ENCODE measurements at places on chromosomes 2 and 18.

DNA sequence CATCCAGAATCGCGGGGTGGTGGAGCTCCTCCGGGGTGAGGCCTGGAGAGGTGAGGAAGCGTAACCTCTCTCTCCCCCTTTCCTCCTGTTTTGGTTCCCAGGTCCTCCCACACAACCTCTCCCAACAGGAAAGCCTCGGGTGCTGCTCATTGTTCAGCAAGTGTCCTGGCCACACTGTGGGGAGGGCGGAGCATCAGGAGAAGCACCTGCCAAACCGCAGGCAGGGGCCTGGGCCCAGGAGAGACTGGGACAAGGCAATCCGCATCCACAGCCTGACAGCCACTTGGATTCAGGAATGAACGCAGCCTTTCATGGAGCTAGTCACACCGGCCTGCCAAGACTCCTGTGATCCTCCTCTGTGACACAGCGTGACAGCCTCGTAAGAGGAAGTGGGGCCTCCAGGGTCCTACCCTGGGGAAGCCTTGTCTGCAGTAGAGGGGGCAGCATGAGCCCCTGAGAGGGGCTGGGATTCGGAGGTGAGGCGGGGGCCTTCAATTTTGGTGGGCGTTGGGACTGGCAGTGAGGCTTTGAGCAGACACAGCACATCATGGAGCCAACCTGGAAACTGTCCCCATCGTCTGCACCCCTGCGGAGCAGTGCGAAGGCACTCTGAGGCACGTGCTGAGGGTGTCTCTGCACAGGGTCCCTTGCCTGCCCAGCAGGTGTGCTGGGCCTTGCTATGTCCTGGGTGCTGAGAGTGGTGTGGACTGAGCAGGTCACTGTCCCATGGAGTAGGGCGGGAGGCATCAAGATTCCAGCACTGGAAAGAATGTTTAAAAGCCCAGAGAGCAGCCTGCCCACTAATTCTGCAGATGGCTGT is 62.2 kb downstream of the EDAR start:
- peaks cover 15% of the 10 kb centered on the region for H3K27me3 ChIP-seq
- no peak overlapping the region for H3K4me3 ChIP-seq
- peaks cover 8% of the 10 kb centered on the region for H3K4me1 ChIP-seq
- peaks cover 2% of the 10 kb centered on the region for H3K36me3 ChIP-seq
- H3K27ac ChIP-seq: no peak overlapping the region

DNA sequence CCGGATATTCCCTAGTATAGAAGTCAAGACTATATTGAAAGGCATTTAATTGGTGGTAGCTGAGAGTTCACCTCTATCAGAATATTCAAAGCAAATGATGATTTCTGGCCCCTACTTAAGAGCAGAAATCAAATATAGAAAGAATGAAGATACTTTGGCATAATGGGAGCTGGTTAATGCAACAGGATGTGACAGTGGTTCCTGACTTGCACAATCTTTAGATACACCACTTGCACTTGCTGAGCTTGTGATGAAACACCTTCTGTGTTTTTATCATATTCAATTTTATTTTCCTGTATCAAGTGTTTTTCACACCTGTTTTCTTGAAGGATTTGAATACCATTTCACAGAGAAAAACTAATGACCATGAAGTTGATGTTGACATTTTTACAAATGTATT is 124.1 kb upstream of the CDH19 start:
- H3K4me1 ChIP-seq: no peaks in the 10 kb centered on the region
- no peaks in the 10 kb centered on the region for H3K27me3 ChIP-seq
- H3K27ac ChIP-seq: no peak overlapping the region
- no peak for DNase-seq

DNA sequence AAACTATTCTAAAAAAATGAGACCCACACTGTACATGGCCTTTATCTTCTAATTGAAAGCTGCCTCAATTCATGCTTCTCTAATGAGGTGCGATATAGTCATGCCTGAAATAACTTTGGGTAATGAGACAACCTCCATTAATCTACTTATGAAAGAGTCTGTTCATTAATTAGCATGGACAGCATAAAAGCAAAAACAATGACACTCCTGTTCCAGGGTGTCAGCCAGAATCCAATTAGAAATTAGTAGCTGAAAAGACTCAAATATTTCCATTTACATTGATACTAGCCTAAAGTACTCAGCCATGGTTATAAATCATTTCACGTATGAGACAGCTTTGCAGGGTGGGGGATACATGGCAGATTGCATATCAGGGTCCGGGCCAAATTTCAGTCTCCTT is 288.7 kb downstream of the AKAIN1 start:
- DNase-seq: no peak
- H3K4me1 ChIP-seq: no peaks in the 10 kb centered on the region
- no peak overlapping the region for H3K27ac ChIP-seq
- H3K4me3 ChIP-seq: no peak overlapping the region

GRCh38 chr2:58237741-58238140 is 3.4 kb downstream of the FANCL start:
- no peak for DNase-seq
- H3K27me3 ChIP-seq: peaks cover 5% of the 10 kb centered on the region
- no peak overlapping the region for H3K27ac ChIP-seq
- peaks cover 20% of the 10 kb centered on the region for H3K4me1 ChIP-seq
- H3K4me3 ChIP-seq: no peak overlapping the region

- peaks cover 3% of the 10 kb centered on the region for H3K36me3 ChIP-seq
- no peak for DNase-seq
- peaks cover 17% of the 10 kb centered on the region for H3K27me3 ChIP-seq
- no peak overlapping the region for H3K4me3 ChIP-seq
- H3K4me1 ChIP-seq: no peaks in the 10 kb centered on the region
Measured at GRCh38 chr2:70723286-70723885, 44.6 kb downstream of the ADD2 start.

DNA sequence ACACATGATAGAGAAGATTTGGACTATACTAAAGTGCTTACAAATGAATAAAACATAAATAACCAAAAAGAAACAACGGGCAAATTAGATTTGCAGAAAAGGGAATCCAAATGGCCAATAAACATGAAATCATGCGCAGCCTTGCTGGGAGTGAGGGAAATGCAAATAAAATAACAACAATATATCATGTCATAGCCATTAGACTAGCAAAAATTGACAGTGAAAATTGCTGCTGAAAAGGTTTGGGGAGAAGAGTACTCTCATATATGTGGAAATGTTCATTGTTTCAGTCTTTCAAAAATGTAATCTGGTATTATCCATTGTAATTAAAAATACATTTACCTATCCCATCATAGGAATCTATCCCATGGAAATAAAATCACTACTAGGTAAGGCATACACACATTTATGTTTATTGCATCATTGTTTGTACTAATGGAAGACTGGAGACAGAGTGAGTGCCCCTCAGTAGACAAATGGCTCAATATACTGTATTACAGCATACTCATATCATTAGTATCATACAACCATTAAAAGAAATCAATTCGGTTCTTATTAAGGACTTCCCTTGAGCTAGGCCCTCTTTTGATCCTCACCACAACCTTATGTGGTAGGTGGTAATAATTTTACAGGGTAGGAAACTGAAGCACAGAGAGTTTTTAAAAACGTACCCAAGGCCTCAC is 94.1 kb upstream of the MSTN start:
- no peaks in the 10 kb centered on the region for H3K36me3 ChIP-seq
- no peak overlapping the region for H3K27ac ChIP-seq
- DNase-seq: no peak
- H3K4me3 ChIP-seq: no peak overlapping the region

- H3K36me3 ChIP-seq: no peaks in the 10 kb centered on the region
- H3K4me3 ChIP-seq: no peak overlapping the region
- peaks cover 4% of the 10 kb centered on the region for H3K27me3 ChIP-seq
- no peaks in the 10 kb centered on the region for H3K4me1 ChIP-seq
Measured at GRCh38 chr2:178949584-178949983, 100.4 kb downstream of the CCDC141 start.

GRCh38 chr2:29317077-29317517 is 201.9 kb downstream of the CLIP4 start:
- no peak overlapping the region for H3K27ac ChIP-seq
- H3K27me3 ChIP-seq: peaks cover 48% of the 10 kb centered on the region

DNA sequence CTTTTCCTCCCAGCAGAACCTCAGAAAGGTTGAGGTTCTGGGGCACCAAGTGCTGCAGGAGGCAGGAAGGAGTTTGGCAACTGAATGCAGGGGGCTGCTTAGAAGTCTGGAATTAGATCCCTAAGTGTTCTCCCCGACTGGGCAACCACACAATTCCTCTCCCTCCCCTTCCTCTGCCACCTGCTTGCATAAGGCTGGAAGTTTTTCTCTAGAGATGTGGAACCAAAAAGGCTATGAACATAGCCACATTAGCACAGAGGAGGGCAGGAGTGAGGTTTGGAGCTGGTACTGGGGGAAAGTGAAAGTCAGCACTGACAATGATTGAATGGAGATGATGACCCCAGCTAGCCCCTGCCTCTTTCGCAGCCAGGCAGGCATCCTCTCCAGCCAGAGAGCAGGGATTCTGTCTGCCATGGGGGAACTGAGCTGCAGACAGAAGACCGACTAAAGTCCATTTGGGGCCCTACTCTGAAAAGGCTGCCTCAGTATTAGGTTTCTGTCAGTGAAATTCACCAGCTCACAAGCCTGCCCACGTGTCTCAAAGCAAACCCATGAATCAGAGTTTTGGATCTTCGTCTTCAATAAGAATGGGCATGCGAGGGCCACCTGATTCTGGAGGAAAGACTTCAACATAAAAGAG is 87.9 kb upstream of the ITGA6 start:
- peaks cover 21% of the 10 kb centered on the region for H3K4me1 ChIP-seq
- H3K36me3 ChIP-seq: no peaks in the 10 kb centered on the region
- peaks cover 4% of the 10 kb centered on the region for H3K27me3 ChIP-seq
- peak overlapping the region; percentile 86 for H3K27ac ChIP-seq
- no peak for DNase-seq

GRCh38 chr2:46125798-46126197 is 171.4 kb upstream of the EPAS1 start:
- no peak overlapping the region for H3K27ac ChIP-seq
- H3K4me1 ChIP-seq: no peaks in the 10 kb centered on the region
- peaks cover 2% of the 10 kb centered on the region for H3K36me3 ChIP-seq
- DNase-seq: no peak

GRCh38 chr2:181058378-181059269 is 78.2 kb downstream of the UBE2E3 start:
- DNase-seq: no peak
- H3K27ac ChIP-seq: no peak overlapping the region
- H3K27me3 ChIP-seq: no peaks in the 10 kb centered on the region

DNA sequence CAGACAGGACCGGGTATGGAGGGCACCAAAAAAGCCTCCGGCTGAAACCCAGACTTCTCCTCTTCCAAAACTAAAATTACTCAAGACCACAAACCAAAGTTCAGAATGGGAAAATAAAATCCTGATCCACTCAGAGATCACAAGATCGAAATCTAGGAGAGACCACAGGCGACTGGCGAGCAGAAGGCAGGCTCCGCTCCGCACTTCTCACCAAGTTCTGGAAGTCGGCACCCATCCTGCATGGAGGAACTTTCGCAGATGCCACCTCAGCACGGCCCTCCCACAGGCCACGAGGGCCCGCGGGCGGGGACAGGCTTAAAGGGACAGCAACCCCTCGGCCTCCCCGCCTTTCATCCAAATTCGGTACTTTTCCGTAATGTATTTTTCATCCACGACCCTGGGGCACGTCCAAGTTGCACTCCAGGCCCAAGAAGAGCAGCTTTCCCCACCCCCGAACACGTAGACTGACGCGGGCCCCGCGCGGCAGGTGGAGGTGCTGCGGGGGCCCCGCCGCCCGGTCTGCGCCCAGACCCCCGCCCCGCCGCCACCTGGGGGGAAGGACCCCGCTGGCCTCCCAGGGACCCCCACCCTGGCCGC is 43.7 kb downstream of the HDLBP start:
- H3K4me1 ChIP-seq: peaks cover 41% of the 10 kb centered on the region
- peak overlapping the region; percentile 86 for H3K27ac ChIP-seq
- H3K36me3 ChIP-seq: peaks cover 4% of the 10 kb centered on the region
- peak; percentile 51 for DNase-seq

DNA sequence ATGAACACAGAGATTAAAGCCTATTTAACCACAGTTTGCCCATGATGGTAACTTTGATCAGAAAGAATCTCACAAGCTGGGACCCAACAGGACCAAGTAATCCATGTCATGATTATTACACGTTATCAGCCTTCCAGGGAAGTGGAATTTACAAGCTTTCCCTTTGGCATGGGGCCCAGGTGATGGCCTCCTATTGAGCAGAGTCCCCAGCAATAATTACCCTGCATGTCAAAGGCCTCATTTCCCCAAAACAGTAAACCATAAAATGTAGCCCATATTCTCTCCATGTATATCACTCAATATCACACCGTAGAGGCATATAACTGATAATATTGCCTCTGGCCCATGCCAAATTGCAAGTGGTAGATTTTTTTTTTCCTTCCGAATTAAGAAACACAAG is 38.9 kb downstream of the PRKRA start:
- peaks cover 22% of the 10 kb centered on the region for H3K4me1 ChIP-seq
- no peak for DNase-seq
- no peaks in the 10 kb centered on the region for H3K36me3 ChIP-seq
- H3K27me3 ChIP-seq: no peaks in the 10 kb centered on the region
- no peak overlapping the region for H3K4me3 ChIP-seq
- H3K27ac ChIP-seq: no peak overlapping the region

DNA sequence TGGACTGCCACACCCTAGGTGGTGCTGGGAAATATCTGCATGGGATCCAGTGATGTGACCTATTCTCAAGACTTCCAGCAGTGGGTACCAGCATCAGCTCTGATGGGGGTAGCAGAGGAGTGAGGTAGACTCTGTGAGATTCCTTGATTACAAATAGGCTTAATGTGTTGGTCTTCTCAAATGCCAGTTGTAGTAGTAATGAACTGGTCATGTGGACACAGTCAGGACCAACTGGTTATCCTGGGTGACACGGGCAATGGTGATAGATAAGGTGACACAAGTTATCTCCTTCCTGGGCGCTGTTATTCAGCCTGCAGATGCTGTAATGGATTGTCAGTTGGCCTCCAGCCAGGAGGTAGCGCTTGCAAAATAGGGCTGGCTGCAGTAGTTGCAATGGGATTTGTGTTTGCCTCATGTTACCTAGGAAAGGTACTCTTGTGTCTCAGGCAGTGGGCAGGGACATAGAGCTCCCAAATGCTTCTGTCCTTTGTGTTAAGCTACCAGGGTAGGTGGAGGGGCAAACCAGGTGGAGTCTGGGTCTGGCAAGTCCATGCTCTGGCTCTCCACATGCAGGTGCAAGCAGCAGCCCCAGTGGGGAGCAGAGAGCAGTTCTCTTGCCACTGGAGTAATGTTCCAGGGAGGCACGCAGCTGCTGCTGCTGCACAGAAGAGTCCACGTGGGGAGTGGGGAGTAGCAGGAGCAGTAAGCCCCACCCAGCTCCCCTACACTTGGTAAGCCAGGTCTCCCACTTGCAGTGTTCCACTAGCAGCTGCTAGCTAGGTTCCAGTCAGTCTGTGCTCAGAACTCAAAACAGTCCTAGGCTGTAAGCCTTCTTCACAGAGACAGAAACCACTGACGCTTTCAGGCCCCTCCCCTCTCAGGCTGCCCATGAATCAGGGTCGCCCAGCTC is 505.4 kb upstream of the DDX18 start:
- no peaks in the 10 kb centered on the region for H3K36me3 ChIP-seq
- no peak overlapping the region for H3K27ac ChIP-seq
- H3K4me1 ChIP-seq: no peaks in the 10 kb centered on the region

Measured in T-helper 17 cell (primary cell).